ENCODE measurements at places on chromosomes 2 and 18.

- peak; percentile 10 for DNase-seq
Observed at GRCh38 chr2:215269397-215270117, 42.3 kb upstream of the ATIC start.

- no peak for DNase-seq
Observed at GRCh38 chr2:146837857-146838256, 1007.0 kb upstream of the ACVR2A start.

GRCh38 chr2:65602603-65603235, 170.3 kb upstream of the SPRED2 start:
- no peak for DNase-seq

- DNase-seq, result no peak
Observed at GRCh38 chr2:47057687-47058002, 97.5 kb downstream of the STPG4 start.

DNA sequence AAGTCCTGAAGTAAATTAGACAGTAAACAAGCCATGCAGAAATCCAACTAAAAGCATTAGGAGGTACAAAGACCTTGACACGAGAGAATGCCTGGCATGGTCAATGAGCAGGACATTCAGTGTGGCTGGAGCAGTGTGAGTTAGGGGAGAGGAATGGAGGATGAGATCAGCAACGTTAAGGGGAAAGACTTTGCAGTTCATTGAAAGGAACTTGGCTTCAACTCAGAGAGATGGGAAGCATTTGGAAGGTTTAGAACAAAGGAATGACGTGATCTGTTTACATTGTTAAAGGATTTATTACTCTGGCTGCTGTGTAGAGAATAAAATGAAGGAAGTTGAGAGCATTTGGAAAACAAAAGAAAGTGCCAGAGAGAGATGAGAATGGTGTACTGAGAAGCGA, 621.3 kb downstream of the XIRP2 start:
- no peak for DNase-seq

DNA sequence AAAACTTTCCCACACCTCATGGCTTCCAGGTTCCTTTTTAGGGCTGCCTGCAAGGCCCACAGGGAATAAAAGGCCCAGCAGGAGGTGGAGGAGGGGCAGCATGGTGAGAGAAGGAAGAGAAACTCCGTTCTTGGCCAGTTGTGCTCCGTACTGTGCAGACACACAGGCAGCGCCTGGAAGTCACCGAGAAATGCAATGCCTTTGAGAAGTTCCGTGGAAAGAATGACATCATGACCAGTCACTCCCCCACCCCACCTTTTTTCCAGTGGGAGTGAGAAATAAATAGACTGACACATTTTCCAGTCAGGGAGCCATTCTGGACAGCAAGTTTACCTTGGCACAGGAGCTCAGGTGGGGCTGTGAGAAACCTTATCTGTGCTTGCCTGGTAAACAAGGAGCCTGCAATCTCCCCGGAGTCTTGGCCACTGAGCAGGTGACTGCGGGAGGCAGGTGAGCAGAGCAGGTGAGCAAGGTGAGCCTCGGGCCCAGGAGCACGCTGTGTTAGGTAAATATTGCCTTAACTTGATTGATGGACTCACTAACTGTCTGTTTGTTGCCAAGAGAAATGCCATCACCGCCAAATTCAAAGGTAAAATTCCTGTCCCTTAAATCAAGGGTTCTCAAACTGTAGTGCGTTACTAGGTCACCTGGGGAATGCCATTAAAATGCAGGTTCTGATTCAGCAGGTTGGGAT, 13.5 kb upstream of the LBH start:
- no peak for DNase-seq

GRCh38 chr2:54836477-54836876, 113.0 kb downstream of the EML6 start:
- no peak for DNase-seq

DNA sequence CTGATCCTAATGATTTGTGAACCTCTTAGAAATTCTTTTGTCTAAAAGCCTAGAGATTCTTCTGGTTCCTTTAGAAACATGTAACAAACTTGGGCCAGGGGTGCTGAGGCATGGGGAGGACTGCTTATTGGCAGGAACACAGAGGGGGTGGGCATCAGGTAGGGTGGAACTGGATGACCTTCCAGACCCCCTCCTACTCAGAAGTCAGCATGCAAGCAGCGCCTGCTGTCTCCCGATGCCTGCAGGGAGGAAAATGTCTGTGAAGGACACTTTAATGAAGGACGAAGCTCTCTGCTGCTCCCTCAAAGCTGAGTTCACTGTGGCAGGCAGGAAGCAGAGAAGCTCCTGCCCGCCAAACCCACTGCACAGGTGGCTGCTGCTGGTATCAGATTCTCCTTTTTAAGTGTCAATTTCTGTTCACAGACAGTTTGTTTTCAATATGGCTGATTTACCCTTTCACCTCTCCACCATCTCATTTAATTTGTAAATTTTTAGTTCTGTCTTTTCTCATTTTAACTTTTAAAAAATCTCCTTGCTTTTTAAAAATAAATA, 19.4 kb downstream of the COA5 start:
- no peak for DNase-seq

- DNase-seq, result no peak
Observed at GRCh38 chr18:79616651-79617510, 62.7 kb upstream of the CTDP1 start.

DNA sequence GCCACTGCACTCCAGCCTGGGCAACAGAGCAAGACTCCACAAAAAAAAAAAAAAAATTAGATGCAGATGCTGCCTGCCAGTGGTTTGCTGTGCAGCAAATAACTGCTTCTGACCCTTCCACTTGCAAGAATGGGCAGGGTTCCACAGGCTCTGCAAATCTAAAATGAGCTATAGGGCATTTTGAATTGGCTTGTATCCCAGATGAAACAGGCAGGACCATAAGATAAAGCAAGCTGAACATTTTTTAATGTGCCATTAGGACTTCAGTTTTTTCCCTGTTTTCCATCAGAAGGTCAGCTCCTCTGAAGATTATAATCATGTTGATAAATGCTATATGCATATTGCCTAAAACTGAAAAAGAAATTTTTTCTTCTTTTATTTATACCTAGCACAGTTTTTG, 15.7 kb upstream of the FZD7 start:
- no peak for DNase-seq

DNA sequence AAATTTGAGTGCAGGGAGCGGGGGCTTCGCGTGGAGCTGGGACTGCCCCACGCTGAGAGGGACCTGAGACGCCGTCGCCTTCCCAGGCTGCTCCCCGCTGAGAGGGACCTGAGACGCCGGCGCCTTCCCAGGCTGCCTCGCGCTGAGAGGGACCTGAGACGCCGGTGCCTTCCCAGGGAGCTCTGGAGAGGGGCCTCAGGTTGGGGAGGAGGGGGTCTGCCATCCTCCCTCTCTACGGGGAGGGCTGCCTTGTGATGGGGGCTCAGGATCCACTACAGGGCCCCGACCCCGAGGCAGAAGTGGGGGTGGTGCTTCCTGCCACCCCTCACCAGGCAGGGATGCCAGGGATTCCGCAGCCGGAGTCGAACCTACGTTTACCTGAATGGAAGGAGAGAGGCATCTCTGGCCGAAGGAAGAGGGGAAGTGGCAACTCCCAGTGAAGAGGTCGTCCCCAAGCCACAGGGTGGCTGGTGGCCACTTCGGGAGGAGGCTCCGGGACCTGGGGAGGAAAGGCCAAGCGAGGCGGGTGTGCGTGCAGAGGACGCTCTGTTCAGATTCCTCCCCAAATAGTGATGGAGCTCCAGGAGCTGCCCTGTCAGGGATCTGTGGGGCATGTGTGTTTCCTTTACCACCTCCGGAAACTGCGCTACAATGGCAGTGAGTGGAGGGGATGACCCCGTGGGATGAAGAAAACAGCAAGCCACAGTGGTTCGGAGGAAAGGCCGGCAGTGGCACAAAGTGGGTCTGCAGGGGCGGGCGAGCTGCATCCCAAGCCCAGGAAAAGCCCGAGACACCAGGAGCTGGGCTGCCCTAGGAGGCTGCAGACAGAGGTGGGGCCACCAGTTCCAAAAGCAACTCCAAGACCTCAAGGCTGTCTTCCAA, 108.2 kb upstream of the CTDP1 start:
- no peak for DNase-seq
